ENCODE measurements at places on chromosomes 13 and 19. TPM values are rescaled to one million over a fixed set of nuclear protein-coding genes. Genes with fewer than 3 reads are reported as not detected.

LILRB5 gene
- total RNA-seq, result 0.09 TPM

LHB gene
- not detected for total RNA-seq

HRC gene
- 4.6 TPM for total RNA-seq

- peaks cover 13% of the 10 kb centered on the region for H3K4me1 ChIP-seq
- no peak for DNase-seq
- no peak overlapping the region for H3K4me3 ChIP-seq
- no peak overlapping the region for H3K27ac ChIP-seq
- no peaks in the 10 kb centered on the region for H3K27me3 ChIP-seq
Measured at GRCh38 chr13:106178816-106179215, 356.6 kb downstream of the EFNB2 start.

Measured in WTC11 (cell line).